HFF-Myc (cell line): ENCODE measurements at places on chromosomes 1 and 21.

DNA sequence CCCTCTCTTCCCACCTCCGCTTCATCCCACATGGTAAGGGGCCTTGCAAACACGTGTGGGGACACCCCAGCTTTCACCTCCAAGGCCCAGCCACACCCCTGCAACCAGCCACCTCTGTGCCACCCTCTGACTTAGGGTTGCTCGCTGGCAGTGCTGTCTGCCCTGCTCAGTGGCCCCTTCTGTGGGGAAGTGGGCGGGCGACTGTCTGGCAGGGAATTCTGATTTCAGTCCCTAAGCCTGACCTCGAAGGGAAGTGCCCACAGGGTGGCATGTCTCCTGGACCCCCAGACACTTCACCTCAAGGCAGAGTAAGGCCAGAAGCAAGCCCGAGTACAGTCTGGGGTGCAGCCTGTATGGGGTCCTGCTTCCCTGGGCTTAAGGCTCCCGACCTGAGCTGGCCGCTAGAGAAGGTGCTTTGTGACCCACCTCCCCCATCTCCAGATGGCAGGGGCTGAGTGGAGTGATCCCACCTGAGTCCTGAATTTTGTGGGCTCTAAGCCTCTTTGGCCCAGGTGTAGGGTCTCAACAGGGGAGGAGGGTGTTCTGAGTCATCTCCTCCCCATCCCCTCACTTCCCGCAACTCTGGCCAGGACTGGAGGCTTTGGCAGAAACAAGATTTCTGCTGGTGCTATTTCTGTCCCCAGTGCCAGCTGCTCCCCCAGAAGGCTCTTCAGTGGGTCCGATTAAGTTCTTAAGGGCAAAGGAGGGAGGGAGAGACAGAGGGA is 7.0 kb downstream of the RD3 start:
- DNase-seq, result no peak

DNA sequence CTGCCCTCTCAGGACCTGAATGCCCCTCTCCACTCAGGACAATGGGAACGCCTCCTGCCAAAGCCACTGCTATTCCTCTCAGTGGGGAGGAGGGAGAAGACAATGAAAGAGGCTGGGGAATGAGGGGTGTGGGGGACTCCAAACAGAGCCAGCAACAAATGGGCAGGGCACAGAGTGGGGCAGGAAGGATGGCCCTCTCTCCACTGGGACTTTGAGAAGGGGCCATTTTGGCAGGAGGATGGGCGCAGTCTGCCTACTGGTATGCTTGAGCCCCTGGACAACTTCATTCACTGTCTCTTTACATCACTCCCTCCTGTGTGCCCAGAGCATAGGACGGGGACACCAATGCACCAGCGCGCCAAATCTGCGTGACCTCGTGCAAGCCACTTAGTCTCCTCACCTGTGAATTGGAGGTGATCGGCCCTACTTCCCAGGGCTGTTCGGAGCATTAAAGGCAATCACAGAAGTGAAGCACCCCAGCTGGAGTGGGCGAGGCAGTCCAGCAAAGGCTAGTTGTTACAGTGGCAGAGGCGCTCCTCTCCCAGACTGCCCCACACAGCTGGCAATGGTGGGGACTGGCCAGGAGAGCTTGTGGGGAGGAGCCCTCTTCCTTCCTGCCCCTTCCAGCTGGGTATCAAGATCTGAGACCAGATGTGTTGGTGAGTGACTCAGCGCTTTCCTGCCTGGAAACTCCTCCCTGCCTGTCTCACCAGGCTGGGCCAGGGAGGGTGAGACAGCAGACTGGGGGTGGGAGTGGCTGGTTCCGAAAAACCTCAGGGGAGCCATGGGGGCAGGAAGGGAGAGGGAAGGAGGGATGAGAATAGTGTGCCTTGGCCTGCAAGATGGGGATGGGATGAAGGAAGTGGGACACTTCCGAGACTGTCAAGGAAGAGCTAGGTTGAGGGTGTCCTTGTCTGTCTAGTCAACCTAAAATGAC is 22.4 kb upstream of the SYNC start:
- DNase-seq, result peak; percentile 92

GRCh38 chr1:223233410-223234169 is 90.5 kb upstream of the TLR5 start:
- peak; percentile 67 for DNase-seq

GRCh38 chr1:84412316-84412942 is 14.1 kb downstream of the DNASE2B start:
- no peak for DNase-seq

GRCh38 chr1:108557296-108557695 is 2.6 kb upstream of the EEIG2 start:
- DNase-seq, result no peak

GRCh38 chr1:171434717-171435346 is 50.5 kb upstream of the PRRC2C start:
- peak; percentile 71 for DNase-seq

- DNase-seq, result no peak
These were observed 770 bp downstream of the NTNG1 start for GRCh38 chr1:107141491-107142126.

- DNase-seq, result peak; percentile 44
These were observed 19.4 kb downstream of the ENO1 start for GRCh38 chr1:8858888-8859706.

- no peak for DNase-seq
These were observed 47.2 kb upstream of the VANGL1 start for GRCh38 chr1:115594600-115594999.

DNA sequence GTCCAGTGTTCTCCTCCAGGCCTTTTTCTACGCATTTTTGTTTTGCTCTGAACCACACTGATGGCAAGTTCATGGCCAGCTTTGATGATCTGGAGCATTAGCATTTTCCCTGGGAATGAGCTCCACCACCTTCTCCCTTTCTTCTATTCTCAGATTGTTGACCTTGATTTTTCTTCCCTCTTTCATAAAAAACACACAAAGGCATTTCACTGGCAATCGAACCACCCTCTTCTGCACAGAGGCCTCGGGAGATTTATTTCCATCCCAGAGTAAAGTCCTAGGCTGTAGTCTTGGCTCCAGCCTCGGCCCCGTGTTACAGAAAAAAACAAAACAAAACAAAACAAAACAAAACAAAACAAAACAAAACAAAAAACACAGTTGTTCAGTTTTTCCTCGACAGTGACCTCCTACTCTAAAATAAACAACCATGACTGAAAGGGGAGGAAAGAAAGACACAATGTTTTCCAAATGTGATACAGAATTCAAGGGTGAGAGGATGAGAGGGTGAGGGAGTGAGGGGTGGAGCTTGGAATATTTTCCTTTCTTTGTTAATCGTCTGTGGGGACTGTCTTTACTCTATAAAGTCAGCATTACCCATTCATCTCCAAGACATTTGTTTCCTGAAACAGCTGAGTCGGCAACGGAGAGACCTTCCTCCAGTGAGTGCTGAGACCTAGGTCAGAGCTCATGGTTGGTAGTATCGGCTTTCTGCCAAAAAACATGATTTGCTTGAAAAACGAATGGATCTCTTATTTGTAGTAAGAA is 29.8 kb upstream of the RNF186 start:
- no peak for DNase-seq

- no peak for DNase-seq
These were observed 635.7 kb downstream of the KIF26B start for GRCh38 chr1:245790441-245790840.

GRCh38 chr1:184768467-184768866 is 13.8 kb upstream of the EDEM3 start:
- DNase-seq, result no peak

GRCh38 chr1:107941123-107941522 is 23.9 kb downstream of the VAV3 start:
- no peak for DNase-seq

DNA sequence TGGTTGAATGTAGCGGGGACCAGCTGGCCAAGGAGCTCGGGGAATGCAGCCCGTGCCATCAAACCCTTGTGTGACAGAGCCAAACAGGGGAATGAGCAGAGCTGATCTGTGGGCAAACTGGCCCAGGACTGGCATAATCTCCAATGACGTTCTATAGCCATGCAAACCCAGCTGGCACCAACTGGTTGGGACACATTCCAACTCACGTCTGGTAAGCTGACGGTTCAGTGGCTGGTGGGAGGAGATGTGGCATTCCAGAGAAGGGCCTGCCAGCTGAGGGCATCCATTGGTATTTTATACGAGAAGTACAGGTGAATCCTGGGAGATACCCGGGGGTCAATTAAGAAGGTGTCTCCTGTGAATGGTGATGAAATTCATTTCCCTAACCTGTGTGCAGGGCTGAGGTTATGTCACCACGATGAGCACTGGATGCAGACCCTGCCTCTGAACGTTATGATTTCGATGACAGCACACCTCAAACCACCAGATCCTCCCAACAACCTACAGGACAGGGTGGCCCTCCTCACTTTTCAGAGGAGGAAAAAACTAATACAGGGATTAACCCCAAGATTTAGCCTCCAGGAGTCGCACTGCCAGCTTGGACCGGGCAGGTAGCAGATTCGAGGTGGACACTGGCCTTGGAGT is 39.0 kb upstream of the RUNX3 start:
- no peak for DNase-seq

- no peak for DNase-seq
These were observed 7.9 kb upstream of the PLA2G2C start for GRCh38 chr1:20194224-20194623.

DNA sequence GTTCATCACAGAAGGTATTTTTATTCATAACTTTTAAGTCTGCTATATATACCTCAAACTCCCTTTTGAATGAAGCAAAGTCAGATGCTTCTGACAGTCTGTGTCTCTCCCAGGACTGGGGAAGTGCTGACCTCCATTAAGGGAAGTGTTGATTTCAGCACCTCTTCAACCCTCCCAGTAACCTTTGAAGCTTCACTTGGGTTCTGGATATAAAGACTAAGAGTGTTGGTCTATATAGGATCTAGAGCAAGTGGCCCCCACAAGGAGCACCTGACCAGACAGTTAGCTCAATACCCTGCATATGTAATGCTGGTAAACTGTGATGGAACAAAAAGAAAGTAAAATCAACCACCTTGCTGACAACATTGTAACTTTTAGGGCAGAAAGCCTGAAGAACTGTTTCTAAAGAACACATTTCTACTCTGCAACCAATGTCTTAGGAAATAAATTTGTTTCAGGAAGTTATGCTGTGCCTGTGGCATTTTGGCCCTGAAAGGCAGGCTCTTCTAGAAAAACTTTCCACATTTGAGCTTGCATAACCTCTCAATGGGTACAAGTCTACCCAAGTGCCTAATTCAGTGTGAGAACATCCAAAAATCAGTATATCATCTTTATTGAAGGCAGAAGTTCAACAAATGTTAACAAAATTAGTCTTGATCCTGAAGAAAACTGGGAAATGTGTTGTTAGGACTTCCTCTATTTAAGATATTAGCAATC is 865 bp upstream of the PTPN22 start:
- DNase-seq, result no peak

- DNase-seq, result no peak
These were observed 19.5 kb upstream of the IGSF21 start for GRCh38 chr1:18088077-18088594.

- peak; percentile 47 for DNase-seq
These were observed 36.7 kb upstream of the FAM163A start for GRCh38 chr1:179706339-179706941.

- no peak for DNase-seq
These were observed 1.4 kb upstream of the ARF1 start for GRCh38 chr1:228081144-228081543.

DNA sequence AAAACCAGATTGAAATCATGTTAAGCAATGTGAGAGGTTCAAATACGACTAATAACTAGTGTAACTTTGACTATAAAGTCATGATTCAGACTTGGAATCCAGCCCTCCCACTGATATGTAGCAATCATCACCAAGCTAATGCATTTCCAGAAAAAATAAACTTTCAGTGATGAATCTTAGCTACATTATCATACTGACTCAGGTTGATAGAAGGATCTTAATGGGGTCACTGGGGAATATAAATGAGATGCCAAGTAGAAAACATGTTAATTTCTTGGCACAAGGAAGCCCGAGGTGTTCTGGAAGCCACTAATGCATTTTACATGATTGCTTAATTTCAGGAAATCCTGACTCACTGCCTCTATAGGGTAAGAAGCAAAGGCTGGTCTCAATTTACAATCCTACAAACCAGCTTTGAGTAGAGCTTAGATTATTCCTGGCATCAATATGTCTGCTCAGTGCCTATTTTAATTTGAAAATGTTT is 67.7 kb downstream of the SELENOF start:
- DNase-seq, result peak; percentile 53

GRCh38 chr1:152951711-152952110 is 4.7 kb downstream of the SPRR5 start:
- no peak for DNase-seq

DNA sequence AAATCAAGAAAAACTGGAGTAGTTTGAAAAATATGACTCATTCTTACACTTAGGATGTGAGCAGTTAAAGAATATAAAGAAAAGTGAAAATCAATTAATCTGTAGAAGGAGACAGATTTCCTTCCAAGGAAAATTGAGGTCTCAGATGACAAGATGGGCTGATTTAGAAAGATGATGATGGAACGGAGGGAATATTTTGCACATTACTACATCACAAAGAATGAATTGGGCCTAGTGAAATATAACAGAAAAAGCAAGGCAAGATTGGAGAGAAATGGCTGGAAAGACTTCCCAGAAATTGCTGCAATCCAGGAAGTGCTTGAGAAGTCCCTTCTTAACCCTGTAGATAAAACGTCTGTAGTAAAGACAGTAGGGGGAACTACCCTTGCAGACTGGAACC is 169.1 kb upstream of the SYT6 start:
- no peak for DNase-seq

DNA sequence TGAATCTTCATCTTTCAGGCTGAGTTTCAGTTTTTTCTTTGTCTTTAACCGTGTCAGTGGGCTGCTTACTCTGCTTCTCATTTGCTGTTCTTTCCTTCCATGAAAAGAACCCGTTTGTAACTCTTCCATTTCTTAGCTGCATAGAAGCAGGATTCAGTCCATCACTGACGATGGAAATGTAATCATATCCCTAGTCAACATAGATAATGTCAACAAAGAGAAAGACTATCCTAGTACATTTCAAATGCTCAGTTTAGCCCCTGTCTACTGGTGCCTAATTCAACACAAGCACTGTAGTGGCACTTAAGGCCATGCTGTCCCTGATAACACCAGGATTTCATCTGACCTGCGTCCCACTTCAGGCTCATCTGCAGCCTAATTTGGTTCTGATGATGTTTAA is 376 bp downstream of the GBP1 start:
- no peak for DNase-seq

GRCh38 chr1:213582976-213583567 is 404.7 kb upstream of the PROX1 start:
- no peak for DNase-seq

- DNase-seq, result no peak
These were observed 387.8 kb upstream of the RUNX1 start for GRCh38 chr21:35436899-35437298.

DNA sequence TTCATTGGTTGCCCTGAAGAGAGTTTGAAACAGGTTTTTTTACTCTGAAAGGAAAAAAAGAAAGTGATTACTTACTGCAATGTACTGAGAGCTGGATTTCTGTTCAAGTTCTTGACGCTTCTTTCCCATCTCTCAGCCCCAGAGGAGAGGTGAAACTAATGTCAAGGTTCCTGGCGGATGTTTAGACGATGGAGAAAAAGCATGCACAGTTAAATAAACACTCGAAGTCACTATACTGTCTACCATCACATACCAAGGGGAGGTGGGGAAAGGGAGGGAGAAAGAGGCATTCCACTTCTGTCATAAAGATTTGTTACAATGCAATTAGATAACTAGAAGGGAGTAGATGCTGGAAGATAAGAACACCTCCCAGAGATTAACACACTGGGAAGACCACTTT is 177.0 kb upstream of the TNR start:
- DNase-seq, result no peak
